ENCODE measurements at places on chromosomes 7 and 10. TPM values are rescaled to one million over a fixed set of nuclear protein-coding genes. Genes with fewer than 3 reads are reported as not detected.

MRC1 gene
- 0.05 TPM for total RNA-seq

TMEM196 gene
- total RNA-seq, result not detected

TAS2R5 gene
- total RNA-seq, result 0.75 TPM

OR2A42 gene
- not detected for total RNA-seq

SLC13A4 gene
- total RNA-seq, result not detected

ECHDC3 gene
- 3.8 TPM for total RNA-seq

URGCP gene
- total RNA-seq, result 23.0 TPM

SNCG gene
- not detected for total RNA-seq
